ENCODE measurements at places on chromosomes 5 and 9.

- DNase-seq, result no peak
Observed at GRCh38 chr9:88997646-88998045, 6.4 kb downstream of the S1PR3 start.

DNA sequence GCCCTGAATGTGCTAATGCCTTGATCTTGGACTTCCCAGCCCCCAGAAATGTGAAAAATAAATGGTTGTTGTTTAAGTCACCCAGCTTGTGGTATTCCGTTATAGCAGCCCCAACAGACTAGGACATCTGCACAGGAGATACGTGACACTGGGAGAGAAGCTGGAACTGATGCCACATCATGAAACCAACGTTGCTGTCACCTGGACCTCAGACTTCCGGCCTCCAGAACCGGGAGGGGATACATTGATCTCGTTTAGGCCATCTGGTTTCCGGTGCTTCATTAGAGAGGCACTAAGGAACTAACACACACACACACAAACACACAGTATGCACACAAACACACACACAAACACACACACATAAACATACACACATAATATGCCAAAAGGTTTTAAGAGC is 75.0 kb upstream of the ICE1 start:
- DNase-seq, result no peak

DNA sequence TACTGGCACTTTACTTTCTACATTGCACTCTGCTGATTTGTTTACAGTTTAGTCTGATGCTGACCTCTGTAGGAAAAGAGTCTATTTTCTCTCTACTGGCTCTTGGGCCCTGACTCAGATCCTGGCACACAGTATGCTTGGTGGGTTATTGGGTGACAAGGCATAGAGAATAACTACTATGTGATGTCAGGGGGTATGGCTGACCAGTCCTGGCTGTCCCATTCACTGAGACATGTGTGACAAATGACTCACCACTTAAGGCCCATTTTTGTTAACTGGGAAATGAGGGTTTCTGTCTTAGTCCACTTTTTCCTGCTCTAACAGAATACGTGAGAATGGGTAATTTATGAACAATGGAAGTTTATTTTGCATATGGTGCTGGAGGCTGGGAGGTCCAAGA is 66.4 kb downstream of the DAPK1 start:
- DNase-seq, result no peak

- DNase-seq, result no peak
Observed at GRCh38 chr5:175386526-175386925, 57.5 kb downstream of the DRD1 start.

- DNase-seq, result no peak
Observed at GRCh38 chr9:117325831-117326230, 89.0 kb downstream of the ASTN2 start.

DNA sequence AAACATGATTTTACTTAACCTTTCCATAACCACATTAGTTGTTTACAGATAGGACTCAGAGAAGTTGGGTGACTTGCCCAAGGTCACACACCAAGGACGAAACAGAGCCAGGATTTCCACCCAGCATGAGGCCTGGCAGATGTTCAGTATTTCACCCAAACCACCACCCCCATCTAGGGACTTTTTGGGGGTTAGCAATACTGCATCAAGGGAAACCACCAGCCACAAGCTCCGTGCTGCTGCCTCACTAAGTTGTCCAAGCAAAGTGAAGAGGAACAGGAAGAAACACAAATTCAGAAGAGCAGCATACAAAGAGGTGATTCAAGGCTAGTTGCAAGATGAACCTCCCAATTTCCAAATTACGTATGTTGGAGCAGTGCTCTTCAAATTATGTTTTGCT is 219.6 kb upstream of the RORB start:
- DNase-seq, result no peak

- no peak for DNase-seq
Observed at GRCh38 chr9:78692871-78693270, 395.9 kb downstream of the PSAT1 start.

GRCh38 chr9:137797206-137798120 is 80.1 kb upstream of the CACNA1B start:
- no peak for DNase-seq

DNA sequence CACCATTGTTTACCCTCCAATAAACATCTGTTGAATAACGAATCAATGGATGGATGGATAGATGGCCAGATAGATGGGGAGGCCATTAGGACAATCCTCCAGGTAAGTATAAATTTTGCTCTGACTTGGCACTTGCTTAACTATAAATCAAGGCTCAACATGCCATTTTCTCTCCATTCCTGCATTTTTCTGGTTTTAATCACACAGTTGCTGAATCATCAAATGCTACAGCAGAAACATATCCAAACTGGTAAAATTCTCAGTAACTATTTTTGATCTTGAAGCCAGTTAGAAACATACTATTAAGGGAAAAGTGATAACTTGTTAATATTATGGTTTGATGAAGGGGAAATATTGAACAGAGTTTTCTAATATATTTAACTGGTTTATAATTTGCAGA is 71.5 kb upstream of the MTAP start:
- DNase-seq, result no peak

- no peak for DNase-seq
Observed at GRCh38 chr9:37676411-37676830, 25.7 kb downstream of the FRMPD1 start.

DNA sequence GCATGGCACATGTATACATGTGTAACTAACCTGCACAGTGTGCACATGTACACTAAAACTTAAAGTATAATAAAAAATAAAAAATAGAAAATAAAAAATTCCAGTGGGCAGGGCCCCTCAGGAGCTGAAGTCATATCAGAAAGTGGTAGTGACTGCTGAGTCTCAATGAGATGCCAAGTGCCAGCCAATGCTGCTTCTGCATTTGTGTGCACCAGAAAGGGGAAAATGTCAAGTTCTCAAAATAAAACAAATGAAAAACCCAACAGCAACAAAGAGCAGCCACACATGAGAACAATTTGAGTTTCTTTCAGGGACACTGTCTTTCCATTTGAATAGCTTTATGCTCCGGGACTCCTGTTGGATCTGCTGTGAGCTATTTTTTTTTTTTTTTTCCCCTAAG is 117.2 kb upstream of the CCDC112 start:
- no peak for DNase-seq

DNA sequence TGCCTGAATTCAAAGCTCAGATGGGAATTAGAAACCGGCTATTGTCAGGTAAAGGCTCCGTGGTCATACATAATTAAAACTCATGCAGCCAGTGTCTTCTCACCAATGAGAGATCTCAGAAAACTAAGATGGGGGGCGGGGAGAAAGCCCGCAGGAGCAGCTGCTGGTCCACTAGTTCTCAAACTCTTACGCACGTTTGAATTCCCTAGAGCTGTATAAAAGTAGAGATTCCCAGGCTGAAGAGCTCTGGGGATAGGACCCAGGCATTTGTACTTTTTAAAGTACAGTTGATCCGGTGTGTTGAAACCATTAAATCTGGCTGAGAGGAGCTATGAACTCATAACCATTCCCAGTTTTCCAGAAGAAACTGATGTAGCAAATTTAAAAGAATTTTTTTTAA is 68.5 kb downstream of the FRMD3 start:
- DNase-seq, result no peak

- DNase-seq, result no peak
Observed at GRCh38 chr5:120805131-120805530, 341.0 kb downstream of the PRR16 start.

DNA sequence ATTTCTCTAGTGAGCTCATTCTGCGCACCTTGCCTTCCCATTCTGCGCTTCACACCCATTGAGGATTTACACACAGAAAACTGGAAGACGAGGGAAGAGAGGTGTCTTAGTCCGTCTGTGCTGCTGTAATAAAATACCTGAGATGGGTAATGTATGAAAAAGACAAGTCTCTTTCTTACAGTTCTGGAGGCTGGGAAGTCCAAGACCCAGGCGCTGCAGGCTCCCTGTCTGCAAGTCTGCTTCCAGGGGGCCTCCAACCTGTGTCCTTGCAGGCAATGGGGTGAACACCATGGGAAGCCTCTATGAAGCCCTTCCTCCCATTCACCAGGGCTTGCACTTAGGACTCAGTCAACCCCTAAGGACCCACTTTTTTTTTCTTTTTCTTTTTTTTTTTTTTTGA is 245.0 kb downstream of the AUH start:
- DNase-seq, result no peak
